ENCODE measurements at places on chromosomes 16 and 17.

GRCh38 chr16:3520841-3521240 lies 20.0 kb downstream of the CLUAP1 start:
- DNase-seq = no peak

DNA sequence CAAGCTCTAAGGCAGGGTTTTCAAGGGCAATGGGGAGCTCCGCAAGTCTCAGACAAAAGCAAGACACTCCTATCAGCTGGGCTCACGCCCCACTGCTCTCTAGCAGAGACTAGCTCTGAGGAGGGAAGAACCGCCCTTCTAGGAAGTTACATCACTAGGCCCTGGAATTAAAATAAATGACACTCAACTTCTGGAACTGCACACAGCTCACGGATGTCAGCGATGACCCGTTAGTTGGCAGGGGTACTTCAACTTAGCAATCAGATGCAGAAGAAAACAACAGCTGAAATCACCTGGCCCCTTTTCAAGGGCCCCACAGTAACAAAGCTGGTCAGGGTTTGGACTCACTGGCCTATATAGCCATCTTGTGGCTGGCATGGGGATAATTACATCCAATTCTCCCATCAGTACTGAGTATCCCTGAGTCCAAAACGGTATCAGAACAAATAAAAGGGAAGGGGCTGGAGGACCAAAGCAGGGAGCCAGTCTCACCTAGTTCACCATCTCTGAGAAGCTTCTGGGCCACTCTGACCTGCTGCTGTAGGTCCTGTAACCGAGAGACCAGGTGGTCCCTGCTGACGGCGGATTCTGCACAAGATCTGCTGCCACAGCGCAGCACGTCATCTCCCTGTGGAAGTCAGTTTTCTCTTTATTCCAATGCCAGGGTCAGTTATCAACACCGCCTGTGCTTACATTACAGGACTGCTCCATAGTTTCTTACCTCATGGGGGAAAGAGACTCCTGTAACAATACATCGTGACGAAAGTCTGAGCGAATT lies 22.2 kb downstream of the SERPINF1 start:
- DNase-seq = peak; percentile 86

DNA sequence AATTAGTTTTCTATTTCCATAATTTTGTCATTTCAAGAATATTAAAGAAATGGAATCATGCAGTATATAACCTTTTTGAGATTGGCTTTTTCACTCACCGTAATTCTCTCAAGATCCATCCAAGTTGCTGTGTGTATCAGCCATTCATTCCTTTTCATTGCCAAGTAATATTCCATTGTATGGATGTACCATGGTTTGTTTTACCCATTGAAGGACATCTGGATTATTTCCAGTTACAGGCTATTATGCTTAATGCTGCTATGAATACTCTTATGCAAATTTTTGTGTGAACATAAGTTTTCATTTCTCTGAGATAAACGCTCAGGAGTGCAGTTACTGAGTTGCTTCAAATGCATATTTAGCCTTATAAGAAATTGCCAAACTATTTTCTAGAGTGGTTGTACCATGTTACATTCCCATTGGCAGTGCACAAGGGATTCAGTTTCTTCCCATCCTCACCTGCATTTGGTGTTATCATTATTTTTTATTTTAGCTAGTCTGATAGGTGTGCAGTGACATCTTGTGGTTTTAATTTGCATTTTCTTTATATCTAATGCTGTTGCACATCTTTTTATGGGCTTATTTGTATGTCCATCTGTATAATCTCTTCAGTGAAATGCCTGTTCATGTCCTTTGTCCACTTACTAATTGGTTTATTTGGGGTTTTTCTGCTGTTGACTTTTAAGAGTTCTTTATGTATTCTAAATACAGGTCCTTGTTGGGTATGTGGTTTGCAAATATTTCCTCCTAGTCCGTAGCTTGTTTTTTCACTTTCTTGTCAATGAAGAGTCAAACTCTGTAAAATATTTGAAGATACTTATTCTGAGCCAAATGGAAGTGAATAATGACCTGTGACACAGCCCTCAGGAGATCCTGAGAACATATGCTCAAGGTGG lies 32.7 kb downstream of the BMERB1 start:
- DNase-seq = peak; percentile 58

GRCh38 chr17:19343671-19344151 lies 18.8 kb downstream of the B9D1 start:
- no peak for DNase-seq

- no peak for DNase-seq
These were observed 335.3 kb downstream of the CNTNAP4 start for GRCh38 chr16:76612497-76612896.

DNA sequence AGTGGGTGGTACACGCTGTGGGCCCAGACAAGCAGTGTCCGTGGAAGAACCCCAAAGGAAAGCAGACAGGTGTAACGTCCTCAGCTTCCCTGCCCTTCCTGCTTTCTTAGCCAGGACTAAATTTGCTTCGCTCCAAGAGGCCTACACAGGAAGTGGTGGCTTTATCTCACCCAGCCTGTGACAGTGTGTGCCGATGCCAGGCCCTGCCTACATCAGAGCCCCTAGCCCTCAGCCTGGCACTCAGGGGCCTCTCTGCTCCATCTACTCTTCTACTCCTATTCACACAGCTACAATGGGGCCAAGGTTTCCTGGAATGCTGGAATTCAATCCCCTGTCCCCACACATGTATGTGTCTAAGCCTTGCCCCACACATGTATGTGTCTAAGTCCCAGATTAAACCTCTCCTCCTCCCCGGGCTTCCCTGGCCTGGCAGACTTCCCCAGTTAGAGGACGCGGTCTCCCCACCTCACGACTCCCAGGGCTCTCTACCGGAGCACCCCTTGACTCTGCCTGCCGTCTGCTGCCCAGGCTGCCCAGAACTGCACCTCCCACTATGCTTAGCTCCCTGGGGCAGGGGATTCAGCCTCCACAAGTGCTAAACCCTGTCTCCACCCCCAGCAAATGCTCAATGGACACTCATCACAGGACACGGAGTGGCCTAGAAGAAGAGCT lies 8.2 kb downstream of the PGAP3 start:
- DNase-seq = peak; percentile 10

- no peak for DNase-seq
These were observed 3.4 kb upstream of the SRL start for GRCh38 chr16:4245077-4245791.

- DNase-seq = peak; percentile 12
These were observed 482.6 kb downstream of the NPIPA7 start for GRCh38 chr16:16861546-16861945.

DNA sequence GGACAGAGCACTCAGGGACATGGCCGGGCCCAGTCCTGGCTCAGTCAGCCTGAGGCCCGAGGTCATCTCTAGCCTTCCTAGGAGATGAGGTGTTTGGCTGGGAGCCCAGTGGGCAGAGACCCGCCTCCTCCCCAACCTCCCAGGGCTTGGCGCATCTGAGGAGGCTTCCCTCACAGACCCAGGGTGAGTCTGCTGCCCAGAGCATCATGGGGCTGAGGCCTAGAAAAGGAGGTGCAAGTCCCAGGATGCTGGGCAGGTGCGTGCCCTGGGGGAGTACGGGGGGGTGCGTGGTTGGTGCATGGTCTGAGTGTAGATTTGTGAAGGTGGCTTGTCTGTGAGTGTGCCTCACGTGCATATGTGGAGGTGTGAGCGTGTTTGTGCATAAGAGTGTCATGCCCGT lies 4.7 kb downstream of the PDE6G start:
- DNase-seq = no peak

GRCh38 chr16:88869673-88869980 lies 3.2 kb upstream of the PABPN1L start:
- no peak for DNase-seq

DNA sequence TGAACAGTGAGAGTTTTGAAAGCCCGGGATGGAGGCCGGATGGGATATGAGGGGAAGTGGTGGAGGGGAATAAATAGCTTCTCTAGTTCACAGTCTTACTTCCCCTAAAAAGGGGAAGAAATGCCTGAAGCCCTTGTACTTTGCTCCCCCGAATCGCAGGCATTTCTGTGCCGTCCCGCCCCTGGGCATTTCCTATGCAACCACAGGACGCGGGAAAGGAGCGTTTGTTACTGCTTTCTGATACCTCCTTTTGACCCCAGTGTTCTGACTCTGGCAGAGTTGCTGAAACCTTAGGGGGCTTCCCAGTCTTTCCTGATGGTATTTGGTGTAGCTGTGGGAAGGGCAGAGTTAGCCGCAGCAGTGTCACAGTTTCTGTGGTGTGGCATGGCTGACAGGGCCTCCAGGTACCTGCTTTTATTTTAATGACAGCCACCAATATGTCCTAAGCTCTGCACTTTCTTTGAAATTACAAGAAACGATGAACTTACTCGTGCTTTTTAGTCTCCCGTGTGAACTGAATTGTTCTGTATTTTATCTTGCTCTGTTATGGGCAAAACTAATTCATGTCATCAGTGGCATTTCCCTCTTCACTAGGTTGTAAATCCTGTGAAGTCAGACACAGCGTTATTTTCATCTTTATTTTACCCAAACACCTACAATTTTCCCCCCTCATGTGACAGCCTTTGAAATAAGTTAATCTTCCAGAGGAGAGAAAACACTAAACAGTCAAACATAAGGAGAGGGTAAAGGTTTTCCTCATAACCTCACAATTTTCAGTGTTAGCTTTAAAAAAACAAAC lies 27.1 kb downstream of the USP10 start:
- DNase-seq = no peak

GRCh38 chr16:89020925-89021595 lies 44.1 kb upstream of the CBFA2T3 start:
- no peak for DNase-seq

- DNase-seq = peak; percentile 74
These were observed 1.7 kb downstream of the SMIM5 start for GRCh38 chr17:75634754-75635609.

DNA sequence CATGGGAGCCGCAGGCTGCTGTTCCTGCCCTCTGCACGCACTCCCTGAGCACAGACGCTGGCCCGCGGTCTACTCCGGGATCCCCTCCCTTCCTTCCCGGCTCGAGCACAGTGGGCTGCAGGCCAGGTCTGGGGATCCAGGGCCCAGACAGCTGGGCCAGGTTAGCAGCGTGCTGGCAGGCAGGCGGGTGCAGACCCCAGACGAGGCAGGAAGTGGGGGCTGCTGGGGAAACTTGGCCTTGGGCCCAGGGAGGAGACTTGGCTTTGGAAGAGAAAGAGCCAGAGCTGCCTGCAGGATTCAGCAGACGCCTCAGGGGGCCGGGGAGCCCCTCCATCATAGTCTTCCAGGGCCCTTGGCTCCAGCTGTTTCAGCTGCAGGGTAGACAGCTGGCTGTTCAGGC lies 30.2 kb upstream of the ABCC3 start:
- DNase-seq = no peak

- no peak for DNase-seq
These were observed 29.4 kb downstream of the HMOX2 start for GRCh38 chr16:4505356-4506147.

GRCh38 chr16:1543085-1543896 lies 9.8 kb downstream of the TMEM204 start:
- DNase-seq = peak; percentile 6

- no peak for DNase-seq
These were observed 9.8 kb downstream of the MSRB1 start for GRCh38 chr16:1933097-1933661.

Data from hematopoietic multipotent progenitor cell treated with erythropoietin and hydrocortisone succinate and interleukin-3 and kit ligand, for 17 days (in vitro differentiated cells).